ENCODE measurements at places on chromosomes 4 and X.

DNA sequence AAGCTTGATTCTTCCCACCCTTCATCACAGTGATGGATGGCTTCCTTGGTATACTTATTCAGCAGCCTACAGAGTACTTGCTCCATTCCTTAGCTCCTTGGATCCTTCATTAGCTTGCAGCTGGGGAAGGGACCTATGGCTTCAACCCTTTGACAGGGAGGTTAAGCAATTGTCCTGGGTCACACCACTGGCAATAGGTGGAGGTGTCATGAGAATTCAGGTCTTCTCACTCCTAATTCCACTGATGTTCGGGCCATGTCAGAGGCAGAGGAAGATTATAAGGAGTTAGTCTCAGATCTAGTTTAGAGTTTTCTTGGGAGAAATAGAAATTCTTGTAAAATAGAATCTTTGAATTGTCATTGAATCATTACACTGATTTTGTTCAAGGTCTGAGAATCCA, 24.5 kb downstream of the EREG start:
- no peak for DNase-seq

DNA sequence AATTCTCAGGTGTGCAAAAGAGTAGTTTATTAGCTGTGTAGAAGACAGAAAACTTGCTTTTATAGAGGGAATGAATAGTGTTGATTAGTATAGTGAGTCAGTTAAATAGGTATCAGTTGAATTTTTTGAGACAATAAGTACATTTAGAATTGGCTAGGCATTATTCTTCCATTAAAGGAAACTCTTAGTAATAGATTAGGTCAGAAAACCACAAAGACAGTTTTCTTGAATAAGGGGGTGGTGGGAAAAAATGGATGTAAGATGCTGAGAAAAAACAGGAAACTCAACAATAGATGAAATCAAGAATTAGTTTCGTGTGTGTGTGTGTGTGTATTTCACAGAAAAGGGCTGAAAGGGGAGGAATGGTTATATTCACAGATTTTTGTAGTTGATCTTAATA, 16.8 kb downstream of the CD38 start:
- no peak for DNase-seq

- DNase-seq: peak; percentile 88
Measured at GRCh38 chr4:10655968-10656367, 28.6 kb downstream of the CLNK start.

GRCh38 chr4:30957706-30958105, 237.5 kb downstream of the PCDH7 start:
- no peak for DNase-seq

- DNase-seq: no peak
Measured at GRCh38 chr4:2067446-2068197, 8.5 kb downstream of the NAT8L start.

DNA sequence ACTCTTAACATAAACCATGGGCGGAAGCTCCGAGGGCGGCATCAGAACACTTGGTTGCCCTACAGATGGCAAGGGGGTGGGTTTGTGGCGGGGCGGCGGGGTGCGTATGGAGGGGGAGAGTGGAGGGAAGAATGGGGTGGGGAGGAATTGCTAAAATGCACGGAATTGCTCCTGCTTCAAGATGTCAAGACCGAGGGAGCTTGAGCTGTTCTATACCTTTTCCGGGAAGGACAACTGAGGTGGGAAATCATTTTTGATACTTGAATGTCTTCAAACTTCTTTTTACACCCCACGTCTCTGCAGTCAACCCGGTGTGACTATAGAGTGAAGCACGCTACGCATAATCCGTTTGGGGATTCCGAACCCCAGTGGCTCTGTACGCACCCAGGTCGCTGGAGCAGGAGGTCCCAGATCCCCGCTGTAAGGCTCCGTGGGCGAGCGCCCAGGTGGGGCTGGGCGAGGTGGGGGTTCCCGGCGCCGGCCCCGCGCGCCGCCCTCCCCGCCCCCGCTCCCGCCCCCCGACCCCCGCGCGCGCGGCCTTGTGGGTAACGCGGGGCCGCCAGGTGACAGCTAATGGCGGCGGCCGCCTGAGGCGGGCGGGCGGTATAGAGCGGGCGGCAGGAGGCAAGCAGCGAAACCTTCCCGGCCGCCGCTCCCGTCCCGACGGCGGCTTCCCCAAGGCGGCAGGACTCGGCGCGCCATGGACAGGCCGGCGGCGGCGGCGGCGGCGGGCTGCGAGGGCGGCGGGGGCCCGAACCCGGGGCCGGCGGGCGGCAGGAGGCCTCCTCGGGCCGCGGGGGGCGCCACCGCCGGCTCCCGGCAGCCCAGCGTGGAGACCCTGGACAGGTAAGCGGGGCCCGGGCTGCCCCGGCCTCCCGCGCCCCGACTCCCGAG, at the start of gene MTMR1:
Gene MTMR1, plus strand, starts transcription at position 566 of the 894 bp plus-strand sequence. Its CDS starts 135 bp downstream, at position 701.
- DNase-seq: no peak

GRCh38 chr4:1011022-1011665, at the start of gene FGFRL1:
FGFRL1 (plus strand) TSS chr4:1011626; CDS start chr4:1012486, 860 bp downstream.
- peak; percentile 77 for DNase-seq

GRCh38 chr4:25801594-25801993, 61.2 kb downstream of the SEL1L3 start:
- DNase-seq: no peak

GRCh38 chr4:39970671-39971640, 6.8 kb downstream of the PDS5A start:
- DNase-seq: no peak

- no peak for DNase-seq
Measured at GRCh38 chrX:79368441-79368840, 1.3 kb upstream of the ITM2A start.

- no peak for DNase-seq
Measured at GRCh38 chrX:42050345-42050744, 127.0 kb upstream of the CASK start.

- DNase-seq: no peak
Measured at GRCh38 chr4:180422989-180423711, 1820.1 kb upstream of the TENM3 start.

DNA sequence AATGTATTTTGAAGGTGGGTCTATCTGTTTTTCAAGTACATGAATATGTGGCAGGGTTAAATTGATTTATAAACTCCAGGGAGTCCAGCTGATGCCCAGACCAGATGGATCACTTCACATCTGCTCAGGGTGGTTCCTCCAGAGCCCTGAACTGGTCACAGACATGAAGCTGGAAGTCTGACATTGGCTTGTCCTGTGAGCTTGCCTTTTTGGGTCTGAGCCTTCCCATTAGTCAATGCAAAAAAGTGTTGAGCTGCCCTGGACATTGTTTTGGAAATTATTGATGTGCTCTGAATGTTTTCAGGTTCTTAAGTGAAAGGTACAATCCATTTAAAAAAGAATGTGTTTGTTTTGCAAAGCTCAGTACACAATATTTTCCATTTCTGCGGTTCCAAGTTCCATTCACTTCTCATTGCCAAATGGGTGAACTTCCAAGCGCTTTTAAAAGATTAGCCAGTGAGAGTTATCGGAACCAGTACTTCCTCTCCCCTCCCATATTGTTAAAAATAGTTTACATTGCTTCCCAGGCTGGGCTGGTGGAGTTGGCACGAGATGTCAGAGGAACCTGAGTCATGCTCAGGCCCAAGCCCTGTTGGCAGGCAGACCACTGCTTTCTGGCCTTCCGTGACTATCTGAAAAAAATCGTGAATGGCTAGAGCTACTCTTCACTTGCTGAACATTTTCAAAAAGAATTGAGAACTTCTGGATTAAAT, 52.1 kb downstream of the PDGFRA start:
- DNase-seq: peak; percentile 93

DNA sequence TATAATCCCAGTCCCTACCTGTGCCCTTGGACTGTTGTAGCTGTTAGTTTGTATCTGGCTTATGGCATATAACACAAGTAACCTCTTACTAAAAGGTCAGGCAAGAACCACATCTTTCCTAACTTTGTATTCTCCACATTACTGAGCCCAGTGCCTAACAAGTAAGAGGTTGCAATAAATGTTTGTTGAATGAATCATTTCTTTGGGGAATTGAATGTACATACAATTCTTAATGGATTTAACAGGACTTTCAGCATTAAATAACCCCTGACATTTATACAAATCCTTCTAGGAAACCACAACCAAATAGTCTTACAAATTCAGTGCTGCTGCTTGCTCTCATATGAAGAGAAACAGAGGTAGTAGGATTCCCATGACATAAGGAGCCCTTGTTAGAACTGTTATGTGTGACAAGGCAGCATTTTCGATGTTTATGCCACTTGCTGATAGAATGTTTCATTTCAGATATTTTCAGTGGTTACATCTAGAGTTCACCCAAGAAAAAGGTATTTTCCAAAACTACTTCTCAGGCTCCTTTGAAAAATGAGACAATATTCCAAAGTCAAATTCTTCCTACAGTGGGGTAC, 62.0 kb downstream of the MBNL3 start:
- peak; percentile 54 for DNase-seq

DNA sequence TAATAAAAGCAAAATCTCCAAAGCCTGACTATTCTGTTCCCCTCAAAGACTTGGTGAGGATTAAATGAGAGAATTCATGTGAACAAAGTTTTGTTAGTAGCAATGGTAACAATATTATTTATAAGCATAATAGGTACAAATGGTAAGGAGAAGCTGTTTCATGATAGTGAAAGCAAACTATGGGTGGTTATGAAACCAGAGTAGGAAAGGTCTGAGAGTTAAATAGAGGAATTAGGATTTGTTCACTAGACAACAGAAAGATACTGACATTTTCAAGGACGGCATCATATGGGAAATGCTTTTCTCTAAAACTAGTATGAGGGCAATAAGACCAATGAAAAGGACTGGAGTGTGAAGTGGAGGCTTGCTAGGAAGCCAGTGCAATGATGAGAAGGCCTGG, 128.6 kb upstream of the FTHL17 start:
- DNase-seq: no peak

DNA sequence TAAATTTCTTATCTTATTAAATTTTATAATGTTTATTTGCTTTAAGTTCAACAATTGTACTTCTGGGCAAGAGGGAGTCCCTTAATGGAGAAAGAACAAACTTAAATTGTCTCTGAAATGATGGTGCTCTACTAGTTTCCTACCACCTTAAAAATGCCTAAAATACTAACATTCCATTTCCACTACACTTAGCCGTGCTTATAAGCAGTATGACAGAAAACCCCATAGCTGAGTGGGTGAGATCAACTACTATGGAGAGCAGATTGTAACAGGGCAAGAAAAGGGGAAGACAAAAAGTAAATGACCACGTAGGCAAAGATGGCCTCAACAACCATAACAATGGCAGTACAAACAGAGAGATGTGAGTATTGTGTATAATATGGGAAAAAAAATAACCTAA, 35.0 kb downstream of the RFC1 start:
- DNase-seq: peak; percentile 12

DNA sequence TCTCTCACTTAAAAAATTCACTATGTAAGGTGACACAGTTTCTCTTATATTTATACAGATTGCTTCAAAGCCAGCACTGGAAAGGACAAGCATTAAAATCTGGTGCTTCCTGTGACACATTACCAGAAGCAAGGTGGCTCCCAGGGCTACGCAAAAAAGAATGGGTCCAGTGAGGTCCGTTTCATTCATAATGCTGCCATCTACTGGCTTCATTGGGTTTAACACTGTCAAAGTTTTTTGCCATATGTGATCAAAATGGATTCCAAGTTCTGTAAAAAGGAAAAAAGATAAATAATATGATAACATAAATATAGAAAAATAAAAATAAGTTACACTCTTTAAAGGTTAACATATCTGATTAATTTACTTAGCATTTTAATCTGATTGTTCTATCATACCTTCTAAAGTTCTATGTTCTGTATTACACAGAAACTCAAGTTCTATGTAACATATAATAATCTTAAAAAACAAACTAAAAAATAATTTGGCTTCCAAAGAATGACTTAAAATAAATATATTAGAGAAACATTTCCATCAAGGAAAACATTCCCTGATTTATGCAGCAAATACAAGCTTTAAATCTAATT, 22.1 kb downstream of the YIPF7 start:
- DNase-seq: peak; percentile 43

DNA sequence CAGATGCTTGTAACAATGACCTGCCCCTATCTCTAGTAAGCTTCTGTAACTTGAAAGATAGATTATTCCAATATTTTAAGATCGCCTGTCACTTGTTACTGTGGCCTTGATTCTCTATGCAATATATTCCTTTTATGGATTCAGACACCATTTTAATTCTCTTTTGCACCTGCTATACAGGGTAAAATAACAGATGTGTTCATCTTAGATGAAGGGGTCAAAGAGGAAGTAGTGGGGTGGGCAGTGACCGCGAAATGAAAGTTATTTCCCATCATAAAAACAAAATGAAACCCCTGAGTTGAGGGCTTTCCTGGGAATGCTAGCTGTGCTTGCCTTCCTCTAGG, 175.9 kb downstream of the TSPAN5 start:
- no peak for DNase-seq

DNA sequence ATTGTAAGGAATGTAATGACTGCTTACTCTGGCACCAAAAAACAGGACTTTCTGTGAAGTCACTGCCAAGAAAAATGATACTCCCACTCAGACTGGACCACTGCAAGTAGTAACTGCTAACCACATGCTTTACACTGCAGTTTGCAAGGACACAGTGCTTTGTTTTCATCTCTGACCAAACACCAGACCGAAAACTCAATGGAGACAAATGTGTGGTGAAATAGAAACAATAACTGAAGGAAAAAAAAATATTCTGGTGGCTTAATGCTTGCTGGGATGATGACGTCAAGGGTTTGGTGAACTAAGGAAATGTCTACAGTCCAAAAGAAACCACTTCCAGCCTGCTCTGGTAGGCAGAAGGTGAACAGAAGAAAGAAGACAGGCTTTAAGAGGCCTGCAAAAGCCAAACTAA, 13.2 kb downstream of the GPC4 start:
- peak; percentile 23 for DNase-seq

DNA sequence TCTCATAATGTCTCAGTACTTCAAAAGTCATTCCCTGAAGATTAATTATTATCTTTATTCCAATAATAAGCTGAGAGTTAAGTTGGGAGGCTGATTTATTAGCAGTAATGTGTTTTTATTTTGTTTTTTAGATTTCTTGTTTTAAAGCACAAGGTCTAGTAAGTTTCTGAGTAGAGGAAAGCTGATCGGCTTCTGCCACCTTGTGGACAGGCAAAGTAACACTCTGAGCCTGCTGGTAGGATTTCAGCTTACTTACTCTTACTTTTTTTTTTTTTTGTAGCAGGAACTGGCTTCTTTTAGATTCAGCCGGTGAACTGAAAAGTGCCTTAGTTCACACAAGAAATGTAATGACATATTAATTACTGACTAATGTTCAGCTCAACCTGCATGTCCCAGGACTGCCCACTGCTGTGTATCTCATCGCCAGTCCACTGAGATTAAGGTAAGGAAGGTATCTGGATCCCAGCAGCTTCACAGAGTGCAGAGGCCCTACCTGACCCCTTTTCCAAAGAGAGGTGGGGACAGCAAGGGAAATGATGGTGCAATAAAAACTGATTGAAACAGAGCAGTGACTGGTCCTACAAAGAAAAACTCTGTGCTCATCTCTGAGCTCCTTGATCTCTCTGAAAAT, 126.5 kb downstream of the ADGRA3 start:
- DNase-seq: peak; percentile 85

- no peak for DNase-seq
Measured at GRCh38 chr4:180949424-180950213, 1293.6 kb upstream of the TENM3 start.

GRCh38 chr4:52914051-52914605, 52.0 kb downstream of the RASL11B start:
- DNase-seq: peak; percentile 89

Measured in IMR-90 (cell line).